ENCODE measurements at places on chromosomes 6 and 20.

DNA sequence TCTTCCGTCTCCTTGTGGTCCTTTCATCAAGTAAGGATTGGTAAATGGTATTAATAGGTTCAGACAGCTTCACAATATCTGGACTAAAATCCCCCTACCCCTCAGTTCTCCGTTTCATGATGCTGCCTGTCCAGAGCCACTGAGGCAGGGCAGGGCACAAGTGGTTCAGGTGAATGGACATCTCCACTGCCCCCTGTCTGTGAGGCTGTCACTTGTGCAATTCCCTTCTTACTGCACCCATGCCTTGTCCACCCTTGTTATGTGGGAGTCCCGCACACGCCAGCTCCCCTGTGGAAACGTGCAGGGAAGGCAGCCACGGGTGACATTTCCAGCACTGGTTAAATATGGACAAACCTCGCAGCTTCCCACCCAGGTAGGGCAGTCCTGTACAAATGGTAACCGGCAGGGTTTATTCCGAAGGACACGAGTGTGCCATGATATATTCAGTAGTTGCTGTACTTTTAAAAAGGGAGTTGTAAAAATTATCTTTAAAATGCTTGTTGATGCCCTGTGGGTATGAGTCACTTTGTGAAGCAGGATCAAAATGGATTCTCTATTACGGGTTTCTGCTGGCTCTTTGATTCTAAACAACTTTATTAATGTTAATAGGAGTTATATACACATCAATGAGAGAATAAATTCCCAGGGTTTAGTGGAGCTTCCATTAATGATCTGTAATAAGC lies 73.5 kb downstream of the FYN start:
- no peak for DNase-seq

GRCh38 chr6:38897507-38897906 lies 151.1 kb upstream of the GLP1R start:
- DNase-seq = no peak

DNA sequence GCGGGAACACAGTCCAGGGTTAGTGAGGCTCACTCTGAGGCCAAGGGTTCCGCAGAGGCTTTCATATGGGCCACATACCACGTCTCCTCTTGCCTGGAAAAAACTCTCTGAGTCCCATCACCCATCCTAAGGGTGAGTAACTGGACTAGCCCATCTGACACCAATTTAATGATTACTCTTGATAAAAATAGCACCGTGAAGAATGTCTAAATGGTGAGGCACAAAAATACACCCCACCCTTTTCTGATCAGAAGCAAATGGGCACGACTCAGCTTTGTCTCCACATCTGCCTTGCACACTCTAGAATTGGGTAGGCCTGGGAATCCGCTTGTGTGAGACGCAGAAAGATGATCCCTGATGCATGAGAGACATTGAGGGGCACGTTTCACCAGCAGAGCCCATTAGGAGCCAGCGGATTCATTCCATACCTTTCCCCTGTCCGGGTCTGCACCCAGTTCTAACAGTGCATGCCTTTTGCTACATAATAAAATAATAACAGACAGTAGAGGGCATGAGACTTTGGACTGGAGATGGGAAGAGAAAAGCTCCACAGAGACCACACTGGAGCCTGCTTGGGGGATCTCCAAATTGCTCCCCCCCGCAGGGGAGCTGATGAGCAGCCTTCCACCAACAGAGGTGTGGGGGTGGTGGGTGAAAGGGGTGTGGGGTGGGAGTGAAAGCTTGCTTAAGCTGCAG lies 110.0 kb upstream of the KCNK16 start:
- DNase-seq = no peak

- no peak for DNase-seq
Measured at GRCh38 chr6:82525775-82526495, 162.3 kb downstream of the TPBG start.

DNA sequence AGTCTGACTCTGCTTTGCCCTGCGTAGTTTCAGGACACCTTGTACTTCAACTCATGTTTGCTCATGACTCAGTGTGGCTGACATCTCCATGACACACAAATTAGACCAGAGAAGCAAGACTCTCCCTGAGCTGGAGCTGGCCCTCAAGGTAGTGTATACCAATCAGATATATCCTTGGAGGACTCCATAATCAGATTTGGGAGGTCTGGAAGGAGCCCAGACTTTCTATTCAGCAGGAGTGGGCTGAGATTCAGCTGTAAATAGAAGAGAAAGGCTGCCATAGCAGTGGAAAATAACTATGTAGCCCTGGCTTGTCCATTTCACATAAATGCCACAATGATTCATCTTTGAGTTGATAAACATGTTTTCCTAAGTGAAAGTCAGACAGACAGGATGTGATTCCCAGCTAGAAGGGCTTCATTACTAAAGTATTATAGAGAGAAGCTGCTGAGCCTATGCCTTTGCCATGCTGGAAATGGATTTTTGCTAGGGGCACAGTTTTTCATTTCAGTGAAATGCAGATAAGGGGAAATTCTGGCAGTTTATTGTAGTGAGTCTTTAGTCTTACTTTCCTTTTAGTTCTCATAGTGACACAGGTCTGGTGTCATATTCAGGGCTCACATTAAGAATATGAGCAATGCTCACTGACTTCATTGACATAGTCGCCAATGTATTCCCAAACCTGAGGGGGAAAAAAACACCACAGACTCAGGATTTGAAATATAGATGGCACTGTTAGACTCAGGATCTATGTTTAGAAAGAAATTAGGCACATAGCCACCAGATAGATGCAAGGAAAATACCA lies 95.3 kb downstream of the CLVS2 start:
- no peak for DNase-seq

GRCh38 chr6:86502497-86502896 lies 434.8 kb upstream of the HTR1E start:
- no peak for DNase-seq

GRCh38 chr6:82362878-82363427 lies 664 bp upstream of the TPBG start:
- no peak for DNase-seq

GRCh38 chr6:36127462-36128016 lies 2.8 kb upstream of the MAPK13 start:
- DNase-seq = no peak

DNA sequence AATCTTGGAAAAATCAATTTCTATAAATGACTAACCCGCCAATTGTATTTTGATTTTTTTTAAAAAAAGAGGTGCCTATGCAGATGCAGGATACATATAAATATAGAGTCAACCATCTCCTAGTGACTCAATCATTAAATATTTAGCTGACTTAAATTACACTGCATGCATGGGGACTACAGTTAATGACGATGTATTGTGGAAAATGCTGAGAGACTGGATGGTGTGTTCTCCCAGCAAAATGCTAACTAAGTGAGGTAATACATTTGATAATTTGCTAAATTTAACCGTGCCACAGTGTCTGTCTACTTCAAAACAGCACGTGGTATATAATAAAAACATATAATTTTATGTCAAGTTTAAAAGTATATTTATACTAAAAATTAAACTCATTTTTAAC lies 341.6 kb downstream of the PRKN start:
- no peak for DNase-seq

GRCh38 chr6:144215402-144215931 lies 65.2 kb downstream of the STX11 start:
- no peak for DNase-seq

GRCh38 chr6:42255050-42255449 lies 37.4 kb upstream of the MRPS10 start:
- no peak for DNase-seq

DNA sequence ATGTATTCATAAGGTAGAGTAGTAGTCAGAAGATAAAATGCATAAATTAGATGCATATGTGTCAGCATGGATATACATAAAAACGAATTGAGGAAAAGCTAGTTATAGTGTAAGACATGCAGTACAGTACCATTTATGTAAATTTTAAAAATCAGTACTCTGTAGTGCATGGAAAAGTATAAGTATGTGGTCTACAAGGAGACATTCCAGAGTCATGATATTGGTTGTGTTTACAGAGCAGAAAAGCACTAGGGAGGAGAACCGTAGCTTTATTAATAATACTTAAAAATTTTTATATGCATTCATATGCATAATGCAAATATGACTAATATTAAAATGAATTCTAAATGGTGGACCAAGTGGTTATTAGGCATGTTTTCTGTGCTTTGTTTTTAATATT lies 220.0 kb downstream of the ZFAND3 start:
- no peak for DNase-seq

GRCh38 chr20:61162451-61162850 lies 89.6 kb upstream of the CDH4 start:
- DNase-seq = no peak

- DNase-seq = no peak
Measured at GRCh38 chr6:131130554-131130940, 4.7 kb upstream of the AKAP7 start.

DNA sequence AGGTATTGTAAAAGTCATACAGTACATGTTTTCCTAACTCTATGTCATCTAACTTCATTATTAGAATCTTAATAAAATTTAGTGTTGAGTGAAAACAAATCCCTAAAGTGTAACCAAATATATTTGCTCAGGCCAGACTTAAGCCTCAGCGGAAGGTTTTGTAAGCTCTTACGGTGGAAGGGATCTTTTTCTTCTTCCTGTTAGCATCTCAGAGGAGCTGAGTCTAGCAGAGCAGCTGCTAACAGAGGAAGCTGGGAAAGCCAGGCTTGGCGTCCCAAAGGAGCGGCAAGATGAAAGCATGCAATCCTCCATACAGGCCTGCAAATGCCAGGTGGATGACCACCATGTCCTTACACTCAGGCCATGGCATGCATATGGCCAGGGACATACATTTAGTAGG lies 72.4 kb downstream of the ADTRP start:
- no peak for DNase-seq

GRCh38 chr6:37739618-37740017 lies 41.9 kb upstream of the MDGA1 start:
- DNase-seq = no peak

DNA sequence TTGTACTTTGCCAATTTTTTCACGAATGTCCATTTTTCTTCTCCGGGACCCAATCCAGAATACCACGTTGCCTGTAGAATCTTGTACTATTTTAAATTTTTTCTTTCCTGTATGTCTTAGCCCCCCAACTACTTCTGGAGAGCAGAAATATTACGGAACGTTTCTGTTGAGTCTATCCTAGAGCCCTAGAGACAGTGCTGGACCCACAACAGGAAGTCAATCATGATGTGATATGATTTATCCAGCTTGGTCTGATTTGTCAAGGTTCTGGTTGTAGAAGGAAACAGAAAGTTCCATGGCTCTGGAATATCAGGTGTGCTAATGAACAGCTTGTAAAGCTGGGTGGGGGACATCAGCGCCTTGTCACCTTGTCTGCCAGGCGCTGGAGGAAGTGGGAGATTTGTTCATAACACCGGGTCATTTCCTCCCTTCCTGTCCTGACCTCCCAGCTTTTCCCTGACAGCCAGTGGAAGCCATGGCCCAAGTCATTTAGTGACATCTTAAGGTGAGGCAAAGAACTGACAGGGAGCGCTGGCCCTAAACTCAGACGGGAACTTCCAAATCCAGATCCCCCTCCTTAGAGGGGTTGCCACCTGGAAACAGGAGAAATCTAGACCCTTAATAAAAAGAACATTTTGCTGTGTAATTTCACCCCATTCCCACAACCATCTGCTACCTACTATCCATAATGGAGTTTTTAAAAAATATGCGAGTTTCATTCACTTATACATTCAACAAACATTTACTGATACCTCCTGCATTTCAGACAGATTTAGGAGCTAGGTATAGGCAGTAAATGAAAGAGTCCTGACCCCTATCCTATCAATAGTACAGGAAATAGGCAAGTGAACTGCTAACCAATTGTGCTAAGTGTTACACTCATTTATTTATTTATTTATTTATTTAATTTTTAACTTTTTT lies 130.5 kb downstream of the ZFP64 start:
- DNase-seq = no peak

- no peak for DNase-seq
Measured at GRCh38 chr6:5249451-5250122, 11.2 kb downstream of the LYRM4 start.

- no peak for DNase-seq
Measured at GRCh38 chr6:151338651-151339200, 52.6 kb downstream of the ZBTB2 start.

DNA sequence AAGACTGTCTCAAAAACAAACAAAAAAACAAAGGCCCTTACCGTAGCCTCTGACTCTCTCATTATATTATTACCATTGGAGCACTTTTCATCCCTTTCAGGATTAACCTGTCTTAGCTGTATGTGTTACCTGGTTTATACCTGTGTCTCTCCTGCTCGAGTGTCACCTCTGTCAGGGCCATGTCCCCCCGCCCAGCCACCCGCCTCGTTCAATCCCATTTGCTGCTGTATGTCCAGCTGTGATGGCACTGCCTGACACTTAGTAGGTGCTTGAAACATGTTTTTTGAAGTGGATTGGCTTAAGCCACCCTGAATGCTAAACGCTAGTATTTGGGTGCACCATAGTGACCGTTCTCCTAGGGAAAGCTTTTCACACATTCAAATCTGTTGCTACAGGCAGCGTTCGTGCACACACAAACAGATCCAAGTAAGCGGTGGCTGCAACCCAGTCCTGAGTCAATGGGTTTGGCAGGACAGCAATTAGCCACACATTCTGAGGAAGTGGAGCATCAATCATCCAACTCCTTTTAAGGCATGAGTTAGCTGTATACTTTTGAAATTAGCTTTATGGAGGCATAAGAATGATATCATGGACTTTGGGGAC lies 98.9 kb upstream of the ZNF217 start:
- no peak for DNase-seq

All from activated effector memory CD4-positive, alpha-beta T cell treated with anti-CD3 and anti-CD28 coated beads, Interleukin-2, amount 50 U/mL, for 16 hours (primary cell).